Tibial nerve (tissue), 4 donors: ENCODE measurements at places on chromosomes 16 and 17. TPM values are rescaled to one million over a fixed set of nuclear protein-coding genes. Genes with fewer than 3 reads are reported as not detected.

DNA sequence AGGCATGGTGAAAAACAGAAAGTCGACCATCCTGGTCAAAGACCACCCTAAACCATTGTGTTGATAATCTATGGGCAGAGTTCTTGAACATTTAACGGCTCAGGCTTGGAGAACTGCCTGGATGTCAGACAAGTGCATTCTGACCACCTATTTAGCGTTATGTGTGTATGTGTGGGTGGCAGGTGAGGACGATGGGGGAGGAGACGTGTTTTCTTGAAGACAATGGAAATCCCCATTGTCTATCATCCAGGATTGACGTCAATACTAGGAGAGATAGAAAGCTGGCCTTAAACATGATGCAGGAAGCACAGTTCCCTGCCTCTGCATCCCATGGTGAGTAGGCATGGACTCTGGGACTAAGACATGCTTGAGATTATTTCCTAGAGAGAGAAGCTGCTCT lies 157.4 kb upstream of the MAF start:
- DNase-seq: no peak

GRCh38 chr16:50627419-50627818 lies 53.7 kb downstream of the SNX20 start:
- DNase-seq: peak; percentile 58

DNA sequence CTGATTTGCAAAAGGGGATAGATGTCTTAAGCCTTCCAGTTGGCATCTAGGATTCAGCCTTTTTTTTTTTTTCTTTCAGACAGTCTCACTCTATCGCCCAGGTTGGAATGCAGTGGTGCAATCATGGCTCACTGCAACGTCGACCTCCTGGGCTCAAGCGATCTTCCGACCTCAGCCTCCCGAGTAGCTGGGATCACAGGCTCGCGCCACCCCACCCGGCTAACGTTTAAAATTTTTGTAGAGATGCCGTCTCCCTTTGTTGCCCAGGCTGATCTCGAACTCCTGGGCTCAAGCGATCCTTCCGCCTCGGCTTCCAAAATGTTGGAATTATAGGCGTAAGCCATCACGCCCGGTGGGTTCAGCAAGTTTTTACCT lies 571 bp upstream of the CCP110 start:
- no peak for DNase-seq

Gene NEUROD2
- not detected for total RNA-seq

GRCh38 chr17:42276609-42277341 lies 584 bp upstream of the STAT5B start:
- peak; percentile 53 for DNase-seq

DNA sequence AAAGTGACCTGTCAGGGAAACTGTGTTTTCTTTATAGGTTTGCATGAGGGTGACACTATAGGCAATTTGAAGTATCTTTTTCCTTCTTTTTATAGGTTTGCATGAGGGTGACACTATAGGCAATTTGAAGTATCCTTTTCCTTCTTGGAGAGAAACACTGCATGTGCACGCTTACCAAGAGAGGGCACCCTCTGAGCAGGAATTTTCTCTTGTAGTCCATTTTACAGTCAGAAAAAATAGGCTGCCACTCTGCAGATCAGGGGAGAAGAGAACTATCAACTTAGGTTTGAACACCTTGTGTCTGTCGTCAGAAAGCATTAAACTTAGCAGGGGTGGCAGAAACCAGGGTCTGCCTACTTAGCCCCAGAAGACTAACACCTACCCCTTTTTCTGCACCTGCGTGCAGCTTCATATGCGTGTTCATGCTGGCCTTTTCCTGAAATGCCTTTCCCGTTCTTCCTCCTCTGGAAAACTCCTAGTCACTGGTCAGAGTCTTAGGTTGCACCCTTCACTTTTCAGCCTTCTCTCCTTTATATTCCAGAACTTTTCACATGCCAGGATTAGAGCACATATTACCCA lies 16.4 kb upstream of the SMIM36 start:
- peak; percentile 38 for DNase-seq

DNA sequence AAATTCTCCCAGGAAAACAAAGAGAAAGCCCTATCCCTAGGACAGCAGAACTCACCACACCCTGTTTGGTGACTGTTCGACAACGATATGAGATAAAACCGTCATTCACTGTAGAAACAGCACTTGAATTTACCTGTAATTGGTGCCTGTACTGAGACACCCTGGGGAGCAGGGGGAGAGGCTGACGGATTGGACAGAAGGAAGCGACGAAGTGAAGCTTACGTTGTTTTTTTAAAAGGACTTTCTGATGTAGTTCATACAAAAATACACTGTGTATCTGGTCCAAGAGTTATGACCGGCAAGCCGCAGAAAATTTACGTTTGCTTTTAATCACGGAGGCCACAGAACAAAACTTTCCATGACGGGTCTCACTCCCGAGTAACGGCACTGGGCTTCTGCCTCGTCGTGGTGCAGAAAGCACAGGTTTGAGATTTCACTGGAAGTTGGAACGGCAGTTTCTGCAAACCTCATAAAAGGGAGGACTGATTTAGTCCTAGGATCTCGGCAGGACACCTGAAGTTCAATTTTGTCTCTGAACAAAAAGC lies 9.7 kb downstream of the NXN start:
- no peak for DNase-seq

GRCh38 chr16:57132470-57132869 lies 40.1 kb downstream of the CPNE2 start:
- no peak for DNase-seq

- no peak for DNase-seq
These were observed 438.3 kb upstream of the PSMD7 start for GRCh38 chr16:73858326-73858725.

Gene MTHFSD
- 24.3 TPM for total RNA-seq
